ENCODE measurements at places on chromosomes 11 and 22.

- no peak for DNase-seq
Observed at GRCh38 chr11:66082946-66083698, 13.1 kb downstream of the PACS1 start.

DNA sequence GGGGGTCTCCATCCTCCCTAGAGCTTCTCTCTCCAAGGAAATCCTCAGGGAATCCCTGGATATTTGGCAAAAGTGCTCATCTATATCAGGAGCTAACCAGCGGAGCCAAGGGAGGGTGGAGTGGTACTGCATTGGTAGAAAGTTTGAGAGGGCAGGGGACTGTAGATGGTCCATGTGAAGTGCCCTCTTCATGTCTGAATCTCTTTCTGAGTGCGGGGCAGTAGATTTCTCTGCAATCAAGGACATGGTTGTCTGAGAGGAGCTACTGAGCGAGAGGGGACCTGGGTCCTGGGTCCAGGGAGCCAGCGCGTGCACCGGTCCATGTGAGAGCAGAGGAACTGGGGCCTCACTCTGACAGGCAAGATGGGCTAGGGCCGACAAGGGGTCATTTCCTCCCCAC, 701 bp downstream of the DIXDC1 start:
- DNase-seq: peak; percentile 4

GRCh38 chr22:39722032-39722325, 151.4 kb downstream of the CACNA1I start:
- DNase-seq: no peak

- DNase-seq: no peak
Observed at GRCh38 chr11:5258543-5259262, 4.1 kb upstream of the HBG2 start.

DNA sequence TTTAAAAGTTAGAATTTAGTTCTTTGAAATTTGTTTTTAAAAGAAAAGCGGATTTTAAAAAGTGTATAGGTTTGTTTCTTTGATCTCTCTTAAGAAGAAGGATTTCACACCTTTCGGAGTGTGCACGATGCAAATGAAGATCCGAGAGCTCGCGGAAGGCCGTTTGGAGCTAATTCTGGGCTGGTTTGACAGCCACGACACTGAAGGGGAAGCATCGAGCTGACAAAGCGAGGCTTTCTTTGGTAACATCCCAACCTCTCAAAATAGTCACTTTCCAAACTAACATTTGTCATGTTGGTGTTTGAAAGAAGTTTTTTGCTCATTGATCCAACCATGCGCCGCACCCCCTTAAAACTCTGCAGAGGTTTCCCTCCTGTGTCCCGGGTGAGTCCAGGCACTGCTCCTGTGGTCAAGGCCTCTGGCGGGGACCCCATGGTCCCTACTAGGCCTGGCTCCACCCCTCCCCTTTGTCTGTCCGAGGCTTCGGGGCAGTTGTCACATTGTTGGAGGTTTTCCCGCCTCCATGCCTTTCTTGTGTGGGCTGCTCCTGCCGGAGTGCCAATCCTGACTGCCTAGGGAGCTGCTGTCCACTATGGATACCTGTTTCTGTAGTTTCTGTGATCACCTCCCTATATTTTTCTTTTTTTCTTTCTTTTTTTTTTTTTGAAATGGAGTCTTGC, 39.7 kb downstream of the MPPED1 start:
- no peak for DNase-seq

DNA sequence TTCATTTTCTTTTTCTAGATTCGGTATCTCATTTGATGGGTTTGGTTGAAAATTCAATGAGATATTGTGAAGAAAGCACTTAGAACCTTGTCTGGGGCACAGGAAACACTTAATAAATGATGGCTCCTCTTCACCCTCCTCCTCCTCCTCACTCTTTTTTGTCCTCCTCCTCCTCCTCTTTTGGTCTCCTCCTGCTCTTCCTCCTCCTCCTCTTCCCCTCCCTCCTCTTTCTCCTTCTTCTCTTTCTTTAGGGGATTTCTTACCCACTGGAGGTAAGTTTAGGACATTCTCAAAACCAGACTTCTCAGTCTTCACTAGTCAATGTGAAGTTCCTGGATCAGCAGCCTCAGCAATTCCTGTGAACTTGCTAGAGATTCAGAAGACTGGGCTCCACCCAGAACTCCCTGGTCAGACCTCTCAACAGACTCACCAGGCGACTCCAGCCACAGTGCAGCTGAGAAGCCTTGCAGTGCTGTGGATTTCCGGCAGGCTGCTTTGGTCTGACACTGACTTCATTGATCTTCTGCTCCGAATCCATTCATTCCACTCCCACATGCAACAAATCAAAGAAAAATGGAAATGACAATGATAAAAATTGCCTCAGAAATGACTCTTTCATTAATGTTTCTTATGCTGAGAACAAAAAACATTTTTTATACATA, 368.6 kb upstream of the B3GAT1 start:
- DNase-seq: no peak

DNA sequence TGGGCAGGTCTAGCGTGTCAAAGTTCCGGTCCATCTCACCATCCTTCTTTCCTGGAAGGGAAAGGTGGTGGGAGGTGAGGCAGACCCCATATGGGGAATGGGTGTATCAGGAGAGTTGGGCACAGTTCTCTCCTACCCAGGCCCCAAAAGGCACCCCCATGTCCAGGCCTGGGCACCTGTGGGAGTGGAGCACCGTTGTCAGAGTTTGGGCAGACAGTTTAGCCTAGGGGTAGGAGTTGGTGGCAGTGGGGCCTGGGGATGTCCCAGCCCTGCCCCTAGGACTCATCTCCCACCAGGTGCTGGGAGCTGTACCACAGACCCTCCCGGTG, 34.1 kb upstream of the TXNRD2 start:
- no peak for DNase-seq

DNA sequence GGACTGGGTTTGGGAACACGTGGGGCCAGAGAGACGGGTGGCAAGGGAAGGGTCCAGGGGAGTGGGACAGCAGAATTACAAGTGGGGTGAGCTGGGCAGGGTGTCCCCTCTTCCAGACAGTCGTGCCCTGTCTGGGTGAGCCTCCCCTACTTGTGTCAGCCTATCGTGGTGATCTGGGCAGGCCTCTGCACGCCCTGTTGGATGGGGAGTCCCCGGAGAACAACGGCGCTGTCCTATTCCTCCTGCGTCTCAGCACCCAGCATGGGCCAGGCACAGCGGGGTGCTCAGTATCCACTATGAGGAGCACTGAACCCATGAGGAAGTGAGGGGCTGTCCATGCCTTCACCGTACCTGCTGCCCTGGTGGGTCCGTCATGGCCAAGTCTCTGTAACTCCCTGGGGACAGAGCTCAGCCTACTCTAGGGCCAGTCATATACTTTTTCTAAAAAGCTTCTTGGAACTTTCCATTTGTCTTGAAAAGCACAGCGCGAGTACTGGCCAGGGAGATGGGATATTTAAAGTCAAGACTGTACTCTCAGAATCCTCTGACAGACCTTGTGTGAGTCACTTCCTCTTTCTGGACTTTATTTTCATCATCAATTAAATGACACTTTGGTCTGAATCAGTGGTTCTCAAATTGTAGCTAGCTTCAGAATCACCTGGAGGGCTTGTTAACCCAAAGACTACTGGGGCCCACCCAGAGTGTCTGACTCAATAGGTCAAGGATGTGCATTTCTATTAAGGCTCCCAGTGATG, 81.7 kb upstream of the NECTIN1 start:
- no peak for DNase-seq

DNA sequence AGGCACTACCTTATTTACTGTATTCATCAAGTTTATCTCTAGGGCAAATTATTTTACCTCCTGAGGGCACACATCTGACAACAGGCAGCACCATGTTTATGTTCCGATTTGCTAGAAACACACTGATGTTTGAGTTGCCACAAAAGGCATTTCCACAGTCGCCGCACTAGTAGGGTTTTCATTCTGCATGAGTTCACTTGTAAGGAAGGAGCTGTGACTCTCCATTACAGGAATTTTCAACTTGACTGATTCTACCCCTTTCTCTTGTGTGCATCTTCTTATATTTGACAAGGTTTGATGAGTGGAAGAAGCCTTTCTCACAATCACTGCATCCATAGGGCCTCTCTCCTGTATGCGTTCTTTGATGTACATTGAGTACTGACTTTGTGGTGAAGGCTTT, 455.9 kb upstream of the CNTN5 start:
- no peak for DNase-seq

GRCh38 chr22:31295831-31296657, 3.8 kb upstream of the PIK3IP1 start:
- DNase-seq: no peak

DNA sequence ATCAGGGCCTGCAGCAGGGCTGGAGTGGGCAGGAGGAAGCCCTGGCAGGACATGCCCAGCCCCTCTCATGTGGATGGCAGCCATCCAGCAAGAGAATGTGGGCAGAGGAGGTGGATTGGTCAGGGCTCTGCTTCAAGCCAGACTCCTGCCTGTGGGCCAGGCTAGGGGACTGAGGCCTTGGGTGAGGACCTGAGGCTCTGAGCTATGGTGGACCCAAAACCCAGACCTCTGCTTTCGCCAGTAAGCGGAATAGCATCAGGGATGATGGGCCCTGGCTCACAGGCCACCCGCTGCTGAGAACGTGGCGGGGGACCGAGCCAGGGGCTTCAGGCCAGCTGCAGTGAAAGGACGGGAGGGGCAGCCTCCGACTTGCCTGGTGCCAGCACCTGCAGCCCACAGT, 57.4 kb downstream of the LINC01488 start:
- no peak for DNase-seq

- DNase-seq: no peak
Observed at GRCh38 chr11:12581416-12581815, 92.8 kb upstream of the TEAD1 start.

DNA sequence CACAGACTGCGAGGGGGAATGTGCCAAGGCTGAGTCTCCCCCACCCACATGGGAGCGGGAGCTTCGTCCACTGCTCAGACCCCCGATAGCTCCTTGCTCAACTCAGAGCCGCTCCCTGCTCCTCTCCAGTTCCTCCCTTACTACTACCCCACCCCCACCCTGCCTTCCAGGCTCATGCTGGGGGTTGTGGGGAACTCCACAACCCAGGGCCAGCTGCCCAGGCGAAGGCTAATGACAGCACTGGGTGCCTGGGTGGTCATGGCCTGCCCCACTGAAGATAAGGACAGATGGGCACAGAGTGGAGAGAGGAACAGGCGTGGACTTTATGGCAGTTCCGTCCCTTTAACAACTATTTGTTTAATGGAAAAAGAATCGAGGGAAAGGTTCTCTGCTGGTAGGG, 73.7 kb downstream of the PDE2A start:
- DNase-seq: no peak

DNA sequence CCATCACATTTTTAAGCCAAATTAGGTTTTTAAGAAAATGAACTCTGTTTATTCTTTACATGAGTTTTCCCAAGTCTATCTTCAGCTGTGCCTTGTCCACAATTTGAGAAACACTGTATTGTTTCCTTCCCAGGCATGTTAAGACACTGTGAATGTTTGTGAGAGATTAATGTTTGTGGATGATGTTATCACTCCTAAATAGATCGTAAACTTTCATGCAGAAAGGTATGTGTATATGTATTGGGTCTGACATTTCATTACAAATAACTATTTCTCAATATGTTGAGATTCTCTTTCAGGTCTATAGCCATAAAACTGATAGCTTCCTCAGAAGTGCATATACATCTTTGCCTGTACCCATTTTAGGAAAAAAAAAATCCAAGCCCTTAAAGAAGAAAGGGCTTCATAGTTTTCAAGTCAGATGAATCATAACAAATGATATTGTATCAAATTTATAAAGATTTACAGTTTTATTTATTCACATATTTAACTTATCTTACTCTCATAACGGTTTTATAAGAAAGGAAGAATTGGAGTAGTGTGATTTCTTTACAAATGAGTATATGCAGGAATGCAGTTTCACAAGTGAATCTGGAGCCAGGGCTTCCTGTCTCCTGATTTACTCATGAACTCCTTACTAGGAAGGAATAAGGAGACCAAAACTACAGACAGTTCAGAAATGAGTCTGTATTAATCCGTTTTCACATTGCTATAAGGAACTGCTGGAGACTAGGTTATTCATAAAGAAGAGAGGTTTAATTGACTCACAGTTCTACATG, 11.2 kb downstream of the OR8D1 start:
- no peak for DNase-seq

GRCh38 chr11:102197670-102198139, 87.5 kb downstream of the YAP1 start:
- no peak for DNase-seq

GRCh38 chr11:68274306-68274705, 2.5 kb upstream of the C11orf24 start:
- DNase-seq: no peak

DNA sequence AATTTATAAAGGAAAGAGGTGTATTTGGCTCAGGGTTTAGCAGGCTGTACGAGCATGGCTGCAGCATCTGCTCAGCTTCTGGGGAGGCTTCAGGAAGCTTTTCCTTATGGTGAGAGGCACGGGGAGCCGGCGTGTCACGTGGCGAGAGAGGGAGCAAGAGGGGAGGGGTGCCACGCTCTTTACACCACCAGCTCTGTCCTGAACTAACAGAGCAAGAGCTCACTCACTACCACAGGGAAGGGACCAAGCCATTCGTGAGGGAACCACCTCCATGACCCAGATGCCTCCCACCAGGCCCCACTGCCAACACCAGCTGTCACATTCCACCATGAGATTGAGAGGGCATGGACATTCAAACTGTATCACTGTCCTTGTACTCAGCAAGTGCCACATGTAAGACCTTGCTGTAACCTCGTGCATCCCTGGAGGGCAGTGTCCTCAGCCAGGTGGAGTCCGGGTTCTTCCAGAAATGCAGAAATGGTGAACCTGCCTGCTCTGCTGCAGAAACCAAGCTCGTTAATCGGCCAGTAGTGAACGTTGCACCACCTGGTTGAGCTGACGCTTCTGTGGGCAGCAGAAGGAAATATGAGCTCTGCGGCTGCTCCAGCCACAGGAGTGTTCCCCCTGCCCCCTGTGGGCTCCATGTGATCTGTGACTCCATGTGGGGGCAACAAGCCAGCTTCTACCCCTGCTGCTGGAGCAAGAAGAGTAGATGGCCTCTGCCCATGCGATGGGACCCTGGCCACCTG, 368.6 kb downstream of the TBC1D22A start:
- no peak for DNase-seq

- peak; percentile 52 for DNase-seq
Observed at GRCh38 chr22:22748297-22748743, 103.9 kb downstream of the GGTLC2 start.

DNA sequence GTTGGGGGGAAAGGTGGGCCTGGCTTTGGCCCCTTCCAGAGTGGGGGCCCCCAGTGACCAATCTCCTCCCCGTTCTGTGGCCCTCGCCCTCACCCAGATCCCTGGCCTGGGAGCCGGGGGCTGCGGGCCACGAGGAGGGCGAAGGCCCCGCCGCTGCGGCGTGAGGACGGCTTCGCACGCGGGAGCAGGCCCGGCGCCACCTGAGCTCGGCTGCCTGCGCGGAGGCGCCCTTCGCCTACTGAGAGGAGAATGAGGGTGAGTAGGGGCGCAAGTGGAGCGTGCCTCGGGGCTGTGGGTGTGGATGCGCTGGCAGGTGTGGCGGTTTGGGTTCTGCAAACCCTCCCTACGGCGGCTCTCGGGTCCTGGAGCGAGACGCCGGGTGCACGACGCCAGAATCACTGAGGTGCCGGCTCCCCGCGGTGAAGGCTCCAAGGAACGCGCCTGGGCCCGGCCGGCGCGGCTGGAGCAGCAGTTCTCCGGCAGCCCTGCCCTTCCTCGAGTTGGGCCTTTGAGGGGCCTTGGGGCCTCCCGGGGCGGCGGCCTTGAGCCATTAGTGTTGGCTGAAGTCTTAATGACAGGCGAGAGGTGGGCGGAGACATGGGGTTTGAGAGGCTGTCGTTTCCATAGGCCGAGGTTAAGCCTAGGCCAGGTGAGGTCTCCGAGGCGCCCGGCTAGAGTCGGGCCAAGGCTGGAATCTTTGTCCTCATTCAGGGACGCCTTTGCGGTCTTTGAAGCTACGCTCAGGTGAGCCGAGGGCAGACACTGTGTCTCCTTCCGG, 65.3 kb downstream of the CTTN start:
- no peak for DNase-seq
